ENCODE measurements at places on chromosomes 3 and 15.

- no peak for DNase-seq
These were observed 10.5 kb upstream of the EPHA6 start for GRCh38 chr3:96803870-96804269.

GRCh38 chr3:182435860-182436259 lies 357.4 kb upstream of the ATP11B start:
- DNase-seq, result no peak

GRCh38 chr3:46906471-46907058 lies 29.0 kb downstream of the PTH1R start:
- DNase-seq, result no peak

DNA sequence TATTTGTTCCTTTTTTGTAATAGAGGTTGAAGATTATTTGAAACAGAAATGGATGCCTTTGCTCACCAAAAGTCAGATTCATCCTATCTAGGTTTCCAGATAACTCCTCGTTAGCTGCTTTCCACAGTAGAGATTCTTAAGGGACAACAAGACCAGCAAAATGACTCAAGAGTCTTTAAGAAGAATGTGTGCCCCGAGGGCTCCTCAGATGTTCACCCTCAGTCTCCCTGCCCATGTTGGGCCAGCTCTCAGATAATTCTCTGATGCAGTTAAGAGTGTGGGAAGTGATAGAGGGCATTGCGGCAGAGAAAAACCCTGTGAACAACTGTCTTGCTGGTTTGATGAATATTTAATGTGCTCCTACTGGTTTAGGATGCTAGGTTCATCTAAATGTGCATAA lies 251.1 kb downstream of the PTPRG start:
- DNase-seq, result no peak

GRCh38 chr3:69540706-69541581 lies 155.1 kb upstream of the FRMD4B start:
- DNase-seq, result no peak

DNA sequence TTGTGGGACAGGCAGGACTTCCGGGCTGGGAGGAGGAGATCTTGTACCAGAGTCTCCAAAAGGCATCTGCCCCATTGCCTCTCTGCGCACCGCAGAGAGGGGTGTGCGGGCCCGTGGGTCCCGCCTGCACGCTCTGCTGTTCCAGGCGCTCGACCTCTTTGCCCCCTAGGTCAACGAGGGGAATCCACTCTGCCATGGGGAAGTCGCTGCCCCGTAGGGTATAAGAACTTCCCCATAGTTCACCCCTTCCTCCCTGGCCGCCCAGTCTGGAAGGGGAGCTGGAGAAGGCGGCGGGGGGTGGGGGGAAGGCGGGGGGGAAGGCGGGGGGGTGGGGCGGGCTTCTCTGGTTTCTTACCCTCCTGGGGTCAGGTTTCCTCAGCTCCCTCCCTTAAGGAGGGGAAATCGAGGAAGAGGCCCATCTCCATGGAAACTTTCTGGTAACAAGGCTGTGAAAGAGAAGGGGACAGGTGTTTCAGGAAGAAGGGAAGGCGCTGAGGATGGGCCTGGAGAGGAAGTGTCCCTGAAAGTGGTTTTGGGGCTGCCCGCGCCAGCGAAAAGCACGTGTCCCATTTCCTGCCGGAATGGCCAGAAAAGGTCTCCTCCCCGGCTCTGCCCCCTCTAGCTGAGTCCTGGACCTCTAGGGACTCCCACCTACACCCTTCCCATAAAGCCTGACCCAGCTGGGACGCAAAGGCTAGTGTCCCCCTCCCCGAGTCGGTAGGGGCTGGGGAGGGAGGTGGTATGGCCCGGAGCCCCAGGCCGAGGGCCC lies 27.5 kb downstream of the NR1I2 start:
- DNase-seq, result no peak

DNA sequence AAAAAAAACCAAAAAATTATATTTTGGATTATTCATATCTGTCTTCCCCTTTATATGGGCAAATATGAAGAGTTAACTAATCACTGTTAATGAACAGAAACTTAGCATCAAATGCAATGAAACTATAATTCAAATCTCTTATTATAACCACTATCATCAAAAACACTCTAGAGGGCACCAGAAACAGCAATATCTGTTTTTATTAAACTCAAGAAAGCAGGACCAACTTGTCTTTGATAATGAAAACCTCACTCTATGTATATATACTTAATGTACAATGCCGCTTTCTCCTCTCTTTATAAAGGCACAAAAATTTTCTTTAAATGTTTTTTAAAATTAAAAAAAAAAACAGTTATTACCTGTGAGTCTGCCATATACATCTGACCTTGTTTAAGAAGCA lies 92.7 kb downstream of the UACA start:
- no peak for DNase-seq

GRCh38 chr3:18633002-18633401 lies 207.9 kb upstream of the SATB1 start:
- no peak for DNase-seq

- no peak for DNase-seq
These were observed 291.7 kb downstream of the SUCLG2 start for GRCh38 chr3:67362686-67363085.

DNA sequence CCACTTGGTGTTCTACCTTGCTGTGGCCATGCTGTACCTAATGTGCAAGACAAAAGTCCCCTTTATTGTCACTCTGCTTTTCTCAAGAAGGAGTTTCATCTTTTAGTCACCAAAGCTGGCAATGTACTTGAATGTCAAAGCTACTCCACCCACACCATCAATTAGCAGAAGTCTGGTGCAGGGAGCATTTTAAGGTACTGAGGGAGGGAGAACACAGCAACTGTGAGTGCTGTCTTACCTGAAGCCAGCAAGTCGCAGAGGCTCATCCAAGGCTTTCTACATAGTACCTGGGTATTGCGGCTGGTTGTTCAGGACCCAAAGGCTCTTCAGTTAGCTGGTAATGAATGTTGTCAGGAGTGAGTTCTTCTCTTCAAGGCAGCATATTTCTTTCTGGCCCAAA lies 820.4 kb downstream of the OTOL1 start:
- DNase-seq, result no peak

GRCh38 chr3:162777118-162777517 lies 1280.5 kb downstream of the OTOL1 start:
- no peak for DNase-seq

DNA sequence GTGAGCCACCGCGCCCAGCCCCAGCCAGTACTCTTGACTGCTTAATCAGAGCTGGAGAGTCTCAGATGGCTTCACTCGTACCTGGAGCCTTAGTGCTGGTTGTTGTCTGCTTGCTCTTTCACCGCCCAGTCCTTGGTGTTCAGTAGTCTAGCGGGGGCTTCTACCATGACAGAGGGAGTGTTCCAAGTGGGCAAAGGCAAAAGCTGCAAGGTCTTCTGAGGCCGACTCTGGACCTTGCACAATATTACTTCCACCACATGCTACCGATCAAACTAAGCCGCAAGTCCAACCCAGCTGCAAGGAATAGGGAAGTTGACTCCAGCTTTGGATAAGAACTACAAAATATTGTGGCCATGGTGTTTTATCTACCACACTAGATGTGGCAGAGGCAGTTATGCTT lies 6.6 kb downstream of the PARL start:
- no peak for DNase-seq

- DNase-seq, result no peak
These were observed 113.3 kb upstream of the PTX3 start for GRCh38 chr3:157323360-157323759.

DNA sequence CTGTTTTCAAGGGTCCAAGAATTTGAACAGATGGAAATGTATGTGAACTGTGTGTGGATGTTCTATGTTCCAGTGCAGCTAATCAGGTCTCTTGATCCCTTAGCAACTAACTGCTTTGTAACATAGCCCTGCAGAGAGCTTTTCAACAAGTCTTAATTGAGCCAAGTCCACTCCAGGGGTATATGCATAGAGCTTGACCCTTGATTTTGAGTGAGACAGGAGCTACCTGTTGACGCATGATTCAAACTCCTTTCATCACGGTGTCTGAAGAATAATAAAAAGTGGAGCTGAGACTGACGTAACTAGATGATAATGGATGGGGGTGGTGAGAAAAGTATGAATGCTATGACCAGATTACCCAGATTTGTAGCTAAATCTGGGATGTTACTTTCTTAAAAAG lies 93.3 kb upstream of the CCDC54 start:
- DNase-seq, result no peak

DNA sequence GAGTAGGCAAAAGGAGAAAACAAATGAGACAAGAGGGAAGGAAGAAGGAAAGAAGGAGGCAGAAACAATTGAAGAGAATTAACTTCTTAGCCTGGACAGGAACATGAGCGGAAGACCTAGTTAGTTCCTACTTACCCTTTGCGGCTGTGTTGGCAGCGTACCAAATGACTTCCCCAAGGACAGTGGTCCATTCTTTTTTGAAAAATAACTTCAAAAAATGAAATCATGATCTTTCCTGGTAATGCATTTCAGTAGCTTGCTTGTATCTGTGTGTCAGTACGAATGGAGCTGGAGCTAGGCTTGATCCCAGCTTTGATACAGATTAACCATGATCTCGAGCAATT lies 41.5 kb upstream of the CFAP161 start:
- DNase-seq, result no peak

GRCh38 chr3:30908456-30909037 lies 14.1 kb upstream of the GADL1 start:
- DNase-seq, result no peak

GRCh38 chr15:65957451-65957850 lies 88.2 kb downstream of the RAB11A start:
- DNase-seq, result no peak

- DNase-seq, result no peak
These were observed 8.8 kb downstream of the NUP210 start for GRCh38 chr3:13411186-13411860.

- DNase-seq, result no peak
These were observed 219.4 kb upstream of the BHLHE40 start for GRCh38 chr3:4759689-4760312.

- no peak for DNase-seq
These were observed 407.8 kb downstream of the TUSC7 start for GRCh38 chr3:117117188-117117936.

- DNase-seq, result peak; percentile 10
These were observed 167.9 kb downstream of the PDE8A start for GRCh38 chr15:85149465-85150129.

- peak; percentile 80 for DNase-seq
These were observed 637.2 kb downstream of the NTRK3 start for GRCh38 chr15:87619161-87619960.

DNA sequence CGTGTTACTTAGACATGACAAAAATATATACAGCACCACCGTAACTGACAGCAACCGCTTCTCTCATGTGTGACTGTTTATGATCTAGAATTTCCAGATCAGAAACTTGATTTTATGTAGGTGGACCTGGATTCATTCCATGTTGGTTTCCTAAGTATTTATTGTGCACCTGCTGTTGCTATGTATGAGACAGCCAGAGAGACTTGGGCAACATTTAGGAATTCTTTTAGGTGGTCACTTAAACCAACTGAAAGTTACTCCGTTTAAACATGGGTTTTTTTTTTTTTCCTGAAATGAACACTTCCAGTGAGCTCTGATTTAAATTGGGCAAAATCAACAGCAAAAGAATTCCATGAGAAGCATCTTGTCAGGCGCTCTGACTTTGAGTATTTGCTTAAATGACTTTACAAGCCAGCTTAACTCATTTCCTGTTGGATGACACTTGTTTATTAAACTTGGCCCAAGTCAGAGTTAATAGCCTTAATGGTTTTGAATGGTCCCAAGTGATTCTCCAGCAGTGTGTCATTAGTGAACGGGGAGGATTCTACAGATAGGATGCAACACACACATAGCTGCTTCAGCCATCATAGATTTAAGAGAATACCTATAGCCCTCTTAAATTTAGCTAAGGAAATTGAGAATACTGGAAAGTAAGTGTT lies 31.8 kb downstream of the MITF start:
- no peak for DNase-seq

- DNase-seq, result no peak
These were observed 97.9 kb downstream of the NAALADL2 start for GRCh38 chr3:174957081-174957480.

- DNase-seq, result no peak
These were observed 14.2 kb downstream of the DZIP3 start for GRCh38 chr3:108603691-108604090.

DNA sequence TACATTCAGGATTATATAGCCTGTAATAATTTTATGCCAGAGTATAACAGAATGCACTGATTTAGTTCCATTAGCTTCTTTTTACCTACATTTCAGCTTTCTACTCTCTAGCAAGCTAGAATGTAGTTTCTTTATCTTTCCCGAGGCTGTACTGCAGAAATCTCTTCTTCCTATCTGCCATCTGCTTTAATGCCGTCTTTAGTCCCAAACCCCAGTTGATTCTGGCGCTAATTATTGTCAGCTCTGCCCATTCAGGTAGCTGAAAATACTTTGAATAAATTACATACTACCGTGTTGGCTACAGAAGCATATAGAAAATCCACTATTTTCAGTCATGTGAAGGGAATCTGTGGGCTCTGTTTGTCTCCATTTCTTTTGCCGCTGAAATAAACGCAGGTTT lies 706.7 kb downstream of the NTRK3 start:
- DNase-seq, result no peak

GRCh38 chr3:172249039-172249438 lies 199.2 kb downstream of the GHSR start:
- no peak for DNase-seq

GRCh38 chr15:89802231-89802928 lies 12.3 kb downstream of the ANPEP start:
- DNase-seq, result no peak

DNA sequence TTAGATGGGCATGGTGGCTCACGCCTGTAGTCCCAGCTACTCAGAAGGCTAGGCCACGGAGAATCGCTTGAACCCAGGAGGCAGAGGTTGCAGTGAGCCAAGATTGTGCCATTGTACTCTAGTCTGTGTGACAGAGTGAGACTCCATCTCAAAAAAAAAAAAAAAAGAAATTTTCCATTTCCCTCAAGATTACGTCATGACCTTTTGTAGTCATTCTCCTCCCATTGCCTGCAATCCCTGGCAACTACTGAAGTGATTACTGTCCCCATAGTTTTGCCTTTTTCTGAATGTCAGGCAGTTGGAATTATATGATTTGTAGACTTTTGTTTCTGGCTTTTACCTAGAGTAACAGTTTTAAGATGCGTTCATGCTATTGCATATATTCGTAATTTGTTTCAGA lies 28.0 kb downstream of the WDR76 start:
- DNase-seq, result no peak

DNA sequence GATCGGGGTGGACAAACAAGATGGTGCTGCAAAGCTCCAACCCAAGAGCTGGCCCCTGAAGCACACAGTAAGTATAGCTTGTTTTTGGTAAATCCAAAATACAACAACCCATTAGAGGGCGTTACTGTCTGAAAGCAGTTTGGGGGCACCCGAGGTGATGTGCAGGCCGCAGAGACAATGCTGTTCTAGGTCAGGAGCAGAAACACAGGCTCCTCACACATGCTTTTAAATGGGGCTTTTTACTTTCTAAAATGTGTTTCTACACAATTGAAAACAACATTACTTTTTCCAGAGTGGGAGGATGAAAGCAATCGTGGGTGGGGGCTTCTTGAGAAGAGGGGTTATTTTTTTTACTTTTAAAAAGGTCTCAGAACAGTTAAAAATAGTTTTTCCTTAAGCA lies 1029.3 kb upstream of the CFAP20DC start:
- DNase-seq, result no peak
